T-helper 1 cell (primary cell): ENCODE measurements at places on chromosomes 5 and 9.

GRCh38 chr5:135364421-135365262 is 34.4 kb downstream of the MACROH2A1 start:
- DNase-seq, result no peak

DNA sequence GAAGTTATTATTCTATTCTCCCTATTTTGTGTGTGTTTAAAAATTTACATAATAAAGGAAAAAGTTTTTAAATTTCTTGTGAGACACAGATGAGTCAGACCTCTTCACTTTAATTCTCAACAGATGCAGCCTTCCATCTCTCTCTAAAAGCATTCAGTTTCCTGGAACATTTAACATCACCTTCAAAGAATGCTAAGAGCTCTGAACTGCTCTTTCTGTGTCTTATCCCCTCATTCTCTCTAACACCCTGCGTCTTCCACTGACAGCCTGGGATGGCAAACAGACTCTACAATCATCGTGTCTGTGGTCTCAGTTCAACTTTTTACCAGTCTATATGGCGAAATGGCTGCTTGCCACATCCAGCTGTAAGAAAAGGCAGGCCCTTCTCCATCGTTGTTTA is 173.0 kb downstream of the HINT1 start:
- DNase-seq, result no peak

GRCh38 chr5:168076561-168076991 is 214.9 kb upstream of the WWC1 start:
- DNase-seq, result no peak

DNA sequence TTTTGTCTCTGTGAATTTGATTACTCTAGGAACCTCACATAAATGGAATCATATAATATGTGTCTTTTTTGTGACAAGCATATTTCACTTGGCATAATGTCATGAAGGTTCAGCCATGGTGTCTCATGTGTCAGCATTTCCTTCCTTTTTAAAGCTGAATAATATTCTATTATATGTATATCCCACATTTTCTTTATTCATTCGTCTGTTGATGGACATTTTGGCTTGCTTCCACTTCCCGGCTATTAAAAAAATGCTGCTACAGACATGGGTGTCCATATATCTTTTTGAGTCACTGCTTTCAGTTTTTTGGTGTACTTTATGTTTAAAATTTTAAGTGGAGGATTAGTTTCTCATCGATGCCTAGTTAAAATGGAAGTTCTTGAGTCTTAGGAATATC is 59.8 kb upstream of the C5orf63 start:
- no peak for DNase-seq

DNA sequence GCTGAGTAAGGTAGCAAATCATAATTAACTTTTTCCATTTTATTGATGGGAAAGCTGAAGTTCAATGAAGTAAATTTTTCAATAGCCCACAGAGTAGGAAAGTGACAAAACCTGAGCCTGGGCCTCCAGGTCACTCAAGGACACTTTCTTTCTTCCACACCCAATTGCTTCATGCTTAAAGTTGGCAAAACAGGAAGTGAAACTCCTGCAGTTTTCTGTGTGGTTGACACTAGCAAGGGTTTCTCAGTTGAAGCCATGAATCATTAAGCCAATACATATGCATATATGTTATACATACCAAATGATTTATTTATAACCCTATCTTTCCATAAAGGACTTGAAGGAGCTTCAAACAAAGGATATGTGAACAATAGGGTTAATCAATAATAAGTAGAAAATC is 13.9 kb downstream of the TLR4 start:
- DNase-seq, result peak; percentile 33

GRCh38 chr5:132776938-132777208 is 166 bp downstream of the SEPTIN8 start:
- no peak for DNase-seq

DNA sequence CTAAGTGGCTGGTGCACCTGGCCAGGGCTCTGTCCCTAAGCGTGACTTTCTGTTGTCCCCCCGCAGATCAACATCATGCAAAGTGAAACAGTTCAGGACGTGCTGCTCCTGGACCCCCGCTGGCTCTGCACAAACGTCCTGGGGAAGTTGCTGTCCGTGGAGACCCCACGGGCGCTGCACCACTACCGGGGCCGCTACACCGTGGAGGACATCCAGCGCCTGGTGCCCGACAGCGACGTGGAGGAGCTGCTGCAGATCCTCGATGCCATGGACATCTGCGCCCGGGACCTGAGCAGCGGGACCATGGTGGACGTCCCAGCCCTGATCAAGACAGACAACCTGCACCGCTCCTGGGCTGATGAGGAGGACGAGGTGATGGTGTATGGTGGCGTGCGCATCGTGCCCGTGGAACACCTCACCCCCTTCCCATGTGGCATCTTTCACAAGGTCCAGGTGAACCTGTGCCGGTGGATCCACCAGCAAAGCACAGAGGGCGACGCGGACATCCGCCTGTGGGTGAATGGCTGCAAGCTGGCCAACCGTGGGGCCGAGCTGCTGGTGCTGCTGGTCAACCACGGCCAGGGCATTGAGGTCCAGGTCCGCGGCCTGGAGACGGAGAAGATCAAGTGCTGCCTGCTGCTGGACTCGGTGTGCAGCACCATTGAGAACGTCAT is 19.7 kb upstream of the CTSL start:
- no peak for DNase-seq

DNA sequence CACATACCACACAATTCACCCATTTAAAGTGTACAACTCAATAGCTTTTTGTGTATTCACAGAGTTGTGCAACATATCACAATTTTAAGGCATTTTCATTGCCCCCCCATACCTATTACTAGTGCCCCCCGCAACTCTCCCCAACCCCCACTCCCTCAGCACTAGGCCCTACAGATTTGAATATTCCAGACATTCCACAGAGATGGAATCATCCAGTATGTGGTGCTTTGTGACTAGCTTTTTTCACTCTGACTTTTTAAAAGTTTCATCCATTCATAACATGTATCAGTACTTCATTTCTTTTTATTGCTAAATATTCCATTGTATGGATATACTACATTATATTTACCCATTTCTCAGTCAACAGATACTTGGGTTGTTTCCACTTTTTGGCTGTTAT is 102.9 kb upstream of the LRRTM2 start:
- DNase-seq, result no peak

DNA sequence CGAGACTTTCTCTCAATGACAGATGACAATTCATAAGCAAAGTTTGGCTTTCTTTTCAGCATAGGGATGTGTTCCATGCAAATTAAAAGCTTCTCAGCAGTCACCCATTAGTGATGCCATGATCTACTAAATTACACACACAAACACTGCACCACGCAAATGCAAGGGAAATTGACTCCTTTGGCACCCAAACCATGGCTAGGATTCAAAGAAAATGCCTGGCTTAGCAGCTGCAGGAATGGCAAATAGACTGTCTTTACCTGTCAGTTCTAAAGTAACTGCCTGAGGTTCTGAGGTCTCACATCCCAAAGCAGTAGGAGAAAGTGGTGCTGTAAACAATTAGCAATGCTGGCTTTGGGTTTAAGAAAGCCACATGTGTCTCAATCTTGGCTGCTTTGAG is 108.6 kb upstream of the ATP10B start:
- DNase-seq, result no peak

- no peak for DNase-seq
Measured at GRCh38 chr5:10660720-10661387, 97.0 kb downstream of the ANKRD33B start.
